Skin of body (tissue), 3 donors: ENCODE measurements at places on chromosomes 7 and 10.

DNA sequence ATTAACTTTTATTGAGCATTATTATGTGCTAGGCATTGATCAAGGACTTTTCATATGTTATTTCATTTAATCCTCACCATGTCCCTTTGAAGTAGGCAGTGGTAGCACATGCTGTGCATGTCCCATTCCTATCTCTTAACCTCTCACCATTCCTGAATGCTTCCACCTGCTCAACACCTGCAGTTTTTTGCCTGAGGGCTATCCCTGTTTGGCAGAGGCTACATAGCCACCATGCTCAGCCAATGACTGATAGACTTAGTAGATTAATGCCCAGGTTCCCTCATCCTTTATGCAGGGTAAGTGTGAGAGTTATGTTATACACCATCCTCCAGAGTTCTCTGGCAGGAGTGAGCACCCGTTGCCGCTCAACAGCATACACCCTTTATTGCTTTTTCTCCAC lies 387.8 kb downstream of the BBS9 start:
- no peak for DNase-seq

GRCh38 chr7:79529214-79529880 lies 75.9 kb upstream of the MAGI2 start:
- DNase-seq, result no peak

- DNase-seq, result no peak
Measured at GRCh38 chr7:17131060-17131345, 167.4 kb upstream of the AHR start.

DNA sequence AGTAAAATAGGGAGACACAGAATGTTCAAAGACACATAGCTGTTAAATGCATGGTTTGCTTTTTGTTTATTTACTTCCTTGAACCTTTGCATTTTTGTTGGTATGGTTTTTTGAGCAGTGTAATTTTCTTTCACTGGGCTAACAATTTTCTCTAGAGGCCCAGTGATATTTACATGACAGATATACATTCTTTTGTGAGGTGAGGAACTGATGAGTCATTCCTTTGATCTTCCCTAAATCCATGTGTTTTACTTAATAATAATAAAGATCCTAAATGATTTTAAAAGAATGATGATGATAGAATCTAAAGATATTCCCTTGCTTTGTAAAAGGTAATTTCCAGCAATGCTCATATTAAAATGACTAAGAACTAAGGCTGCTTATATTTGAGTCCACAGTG lies 188.5 kb upstream of the ANK3 start:
- no peak for DNase-seq

DNA sequence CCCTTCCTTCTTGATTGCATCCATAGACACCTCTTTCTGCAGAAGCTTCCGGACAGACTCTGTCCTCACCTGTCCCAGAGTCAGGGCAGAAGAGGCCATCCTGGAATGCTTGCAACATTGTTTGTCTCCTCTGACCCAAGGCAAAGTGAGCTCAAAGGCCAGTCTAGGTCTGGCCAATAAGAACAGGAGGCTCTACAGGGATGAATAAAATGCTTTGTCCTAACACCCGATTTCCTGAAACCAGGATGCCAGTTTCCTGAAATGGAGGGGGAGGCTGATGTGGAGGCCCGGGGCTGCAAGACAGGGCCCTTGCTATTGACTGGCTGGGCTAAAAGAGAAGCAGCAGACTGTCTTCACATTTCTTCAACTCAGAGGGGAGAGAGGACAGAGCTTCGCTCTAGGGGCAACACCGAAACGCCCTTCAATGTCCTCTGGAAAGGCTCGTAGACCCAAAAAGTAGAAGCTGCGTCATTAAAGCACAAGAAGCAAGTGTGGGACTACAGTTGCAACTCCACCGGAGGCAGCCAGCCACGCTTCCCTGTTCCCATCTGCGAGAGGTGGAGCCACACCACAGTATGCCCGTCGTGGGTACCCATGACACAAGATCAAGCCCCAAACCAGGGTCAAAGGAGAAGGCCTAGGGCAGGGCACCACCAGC lies 29.1 kb upstream of the NDST2 start:
- DNase-seq, result no peak

- DNase-seq, result no peak
Measured at GRCh38 chr7:142584765-142585164, 164.5 kb upstream of the PRSS1 start.

DNA sequence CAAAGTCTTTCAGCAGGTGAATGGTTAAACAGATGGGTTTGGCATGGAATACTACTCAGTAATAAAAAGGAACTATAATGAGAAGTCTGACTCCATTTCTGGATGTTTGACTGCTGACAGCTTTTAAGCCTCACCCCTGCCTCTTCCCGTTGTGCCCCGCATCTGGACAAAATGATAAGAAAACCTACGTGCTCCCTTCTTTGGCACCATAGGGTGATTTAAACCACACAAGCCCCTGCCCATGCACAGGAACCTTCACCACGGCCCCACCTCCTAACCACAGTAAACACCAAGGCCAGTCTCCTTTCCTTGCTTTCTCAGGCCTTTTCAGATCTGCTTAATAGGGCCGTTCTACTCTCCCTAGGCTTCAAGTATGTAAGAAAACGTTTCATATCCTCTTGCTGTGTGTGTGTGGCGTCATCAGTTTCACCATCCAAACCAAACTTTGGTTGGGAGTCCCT lies 47.1 kb upstream of the UBN2 start:
- no peak for DNase-seq

DNA sequence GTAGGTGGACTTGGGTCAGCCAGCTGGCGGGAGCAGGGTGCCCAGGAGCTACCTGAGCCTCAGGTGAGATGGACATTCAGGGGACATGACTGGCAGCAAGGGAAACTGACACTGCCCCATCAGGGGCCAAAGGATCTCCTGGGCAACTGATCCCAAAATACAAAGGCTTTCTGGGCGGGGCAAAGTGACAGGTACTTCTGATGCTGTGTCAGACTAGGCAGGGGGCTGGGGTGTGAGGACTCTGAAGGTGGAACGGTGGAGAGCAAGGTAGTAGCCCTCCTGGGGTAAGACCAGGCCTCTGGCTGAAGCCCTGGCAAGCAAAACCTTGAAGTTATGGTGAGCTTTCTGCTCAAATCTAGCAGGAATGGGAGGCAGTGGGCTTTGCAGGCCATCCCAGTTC lies 4.4 kb downstream of the OPN4 start:
- DNase-seq, result no peak
